ENCODE measurements at places on chromosomes 7 and 10. TPM values are rescaled to one million over a fixed set of nuclear protein-coding genes. Genes with fewer than 3 reads are reported as not detected.

GRCh38 chr10:26779176-26779860 lies 81.4 kb downstream of the ABI1 start:
- no peaks in the 10 kb centered on the region for H3K27me3 ChIP-seq
- H3K27ac ChIP-seq = no peak overlapping the region
- DNase-seq = no peak
- H3K36me3 ChIP-seq = peaks cover 7% of the 10 kb centered on the region
- H3K4me3 ChIP-seq = no peak overlapping the region

- peak overlapping the region; percentile 5 for H3K4me3 ChIP-seq
- H3K36me3 ChIP-seq = no peaks in the 10 kb centered on the region
- no peaks in the 10 kb centered on the region for H3K27me3 ChIP-seq
These were observed 61.6 kb downstream of the GRK5 start for GRCh38 chr10:119268871-119269506.

MEST gene
- total RNA-seq = 1.7 TPM

RSPH10B2 gene
- 0.48 TPM for total RNA-seq

KNDC1 gene
- not detected for total RNA-seq
